OCI-LY7 (cell line): ENCODE measurements at places on chromosomes 1 and 21. TPM values are rescaled to one million over a fixed set of nuclear protein-coding genes. Genes with fewer than 3 reads are reported as not detected.
A peak's percentile ranks its signal among the peaks of the same experiment; 100 is the strongest.

GRCh38 chr1:97758541-97759057 lies 162.2 kb downstream of the DPYD start:
- no peak for DNase-seq

GRCh38 chr1:30895382-30895943 lies 13.1 kb downstream of the SDC3 start:
- DNase-seq = no peak

- DNase-seq = peak; percentile 55
Measured at GRCh38 chr1:2290595-2291510, 62.7 kb downstream of the SKI start.

DNA sequence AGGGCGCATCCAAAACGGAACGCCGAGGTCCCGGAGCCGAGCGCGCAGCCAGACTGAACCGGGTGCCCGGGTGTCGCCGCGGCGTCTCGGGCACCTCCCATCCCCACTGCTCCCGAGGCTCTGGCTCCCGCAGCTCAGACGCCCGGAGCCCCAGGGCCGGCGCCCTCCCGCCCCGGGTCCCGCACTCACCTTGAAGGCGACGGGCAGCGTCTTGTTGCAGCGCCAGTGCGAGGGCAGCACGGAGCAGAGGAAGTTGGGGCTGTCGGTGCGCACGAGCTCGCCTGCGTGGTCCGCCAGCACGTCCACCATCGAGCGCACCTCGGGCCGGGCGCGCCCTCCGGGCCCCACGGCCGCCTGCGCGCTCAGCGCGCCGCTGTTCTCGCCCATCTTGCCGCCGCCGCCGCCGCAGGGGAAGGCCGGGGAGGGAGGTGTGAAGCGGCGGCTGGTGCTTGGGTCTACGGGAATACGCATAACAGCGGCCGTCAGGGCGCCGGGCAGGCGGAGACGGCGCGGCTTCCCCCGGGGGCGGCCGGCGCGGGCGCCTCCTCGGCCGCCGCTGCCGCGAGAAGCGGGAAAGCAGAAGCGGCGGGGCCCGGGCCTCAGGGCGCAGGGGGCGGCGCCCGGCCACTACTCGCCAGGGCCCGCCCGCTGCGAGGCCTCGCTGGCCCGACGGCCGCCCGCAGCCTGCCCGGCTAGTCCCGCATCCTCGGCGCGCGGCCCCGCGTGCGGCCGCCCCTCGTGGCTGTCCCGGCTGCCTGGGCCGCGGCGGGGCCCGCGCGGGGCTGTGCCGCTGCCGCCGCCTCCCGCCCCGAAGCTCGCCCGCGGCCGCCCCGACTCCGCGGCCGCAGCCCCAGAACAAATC lies 447 bp downstream of the RUNX3 start:
- DNase-seq = peak; percentile 73

- DNase-seq = no peak
Measured at GRCh38 chr1:181601186-181601950, 118.1 kb downstream of the CACNA1E start.

GRCh38 chr1:18820791-18821641 lies 38.4 kb downstream of the TAS1R2 start:
- peak; percentile 58 for DNase-seq

DNA sequence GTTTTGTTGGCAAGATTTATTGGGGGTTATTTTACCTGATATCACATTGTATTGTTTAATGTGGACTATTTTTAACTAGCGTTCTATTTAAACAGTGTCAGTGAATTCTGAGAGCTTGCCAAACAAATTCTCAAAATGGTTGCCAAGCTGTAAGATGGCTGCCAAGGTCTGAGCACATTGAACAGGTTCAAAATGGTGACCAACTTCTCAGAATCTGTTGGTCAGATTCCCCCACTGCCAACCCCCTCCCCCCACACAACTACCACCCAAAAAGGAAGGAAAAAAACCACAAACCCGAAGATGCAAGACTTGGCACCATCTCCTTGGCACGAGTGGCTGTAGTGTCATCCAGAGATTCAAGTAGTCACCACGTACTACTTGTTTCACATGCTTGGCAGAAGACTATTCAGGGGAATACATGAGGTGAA lies 159.1 kb downstream of the NFIA start:
- DNase-seq = no peak

DNA sequence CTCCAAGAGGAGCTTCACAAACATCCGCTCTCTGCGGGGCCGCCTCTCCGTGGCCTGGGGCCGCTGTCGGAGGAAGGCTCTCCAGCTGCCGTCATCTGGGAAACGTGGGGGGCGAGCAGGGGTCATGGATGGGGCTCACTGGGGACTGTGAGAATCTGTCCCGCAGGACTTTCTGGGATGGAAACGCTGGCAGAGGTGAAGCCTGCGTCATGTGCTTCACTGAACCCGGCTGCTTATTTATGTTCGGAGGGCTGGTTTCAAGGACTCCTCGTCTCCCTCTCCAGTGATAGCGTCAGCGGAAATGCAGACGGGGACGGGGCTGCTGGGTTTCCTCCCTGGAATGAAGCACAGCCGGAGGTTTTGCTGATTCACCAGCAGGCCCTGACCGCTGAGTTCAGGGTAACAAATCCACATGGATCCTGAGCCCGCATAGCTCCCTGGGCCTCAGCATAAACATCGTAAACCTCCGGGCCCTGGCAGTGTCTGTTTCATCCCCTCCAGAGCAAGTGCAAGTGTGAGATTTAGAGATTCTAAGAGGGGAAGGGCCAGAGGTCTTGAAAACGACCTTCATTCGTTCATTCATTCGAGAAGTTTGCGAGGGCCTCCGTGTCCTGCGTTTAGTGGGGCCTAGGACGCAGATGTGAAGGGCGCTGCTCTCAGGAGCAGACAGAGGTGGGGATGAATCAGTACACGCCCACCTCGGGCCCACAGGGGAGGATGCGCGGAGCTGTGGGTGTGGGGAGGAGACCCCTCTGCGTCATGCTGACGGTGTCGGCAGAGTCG lies 7.0 kb upstream of the POFUT2 start:
- DNase-seq = no peak

DNA sequence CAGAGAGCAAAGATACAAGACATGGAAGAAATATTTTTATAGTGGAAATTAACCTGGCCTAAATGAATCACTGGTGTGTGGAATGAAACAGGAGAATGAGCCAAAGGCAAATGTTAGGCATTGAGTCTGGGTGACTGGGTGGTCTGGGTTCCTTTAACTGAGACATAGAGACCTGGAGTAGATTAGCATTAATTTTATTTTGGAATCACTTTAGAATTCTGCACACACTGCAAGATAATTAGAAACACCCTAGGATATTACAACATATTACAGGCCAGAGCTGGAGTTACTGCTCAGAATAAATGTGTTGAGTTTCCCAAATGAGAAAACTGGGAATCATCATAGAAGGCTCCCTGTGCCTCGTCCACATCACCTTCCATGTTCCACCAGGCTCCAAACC lies 85.5 kb downstream of the PLPPR5 start:
- DNase-seq = no peak

DNA sequence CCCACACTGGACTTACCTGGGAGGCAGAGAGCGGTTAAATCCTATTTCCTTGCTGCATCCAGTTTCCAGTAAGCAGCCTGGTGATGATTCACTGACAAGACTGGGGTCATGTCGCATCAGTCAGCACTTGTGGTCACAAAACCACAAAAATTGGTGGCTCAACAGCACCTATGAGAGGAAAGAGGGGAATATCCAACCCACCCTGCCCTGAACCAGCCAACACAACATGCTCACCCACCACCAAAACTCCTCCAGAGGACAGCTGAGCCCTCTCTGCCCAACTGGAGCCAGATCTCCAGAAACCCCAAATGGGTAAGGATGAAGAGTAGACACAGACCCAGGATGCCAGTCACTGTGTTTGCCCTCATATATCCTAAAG lies 64.0 kb downstream of the CD46 start:
- no peak for DNase-seq

- DNase-seq = no peak
Measured at GRCh38 chr1:112026016-112026415, 36.5 kb upstream of the KCND3 start.

TEDDM1 gene
- not detected in 2 replicates for total RNA-seq

CFHR1 gene
- total RNA-seq = not detected in 2 replicates

PADI2 gene
- 0.08 TPM in 1 of 2 replicates, not detected in the other for total RNA-seq

LAMB3 gene
- total RNA-seq = 0.17 and 0.46 TPM in 2 replicates

APOBEC4 gene
- not detected in 2 replicates for total RNA-seq

SH2D1B gene
- not detected in 2 replicates for total RNA-seq

FCRL5 gene
- 44.8 and 57.4 TPM in 2 replicates for total RNA-seq

RGS1 gene
- 0.37 TPM in 1 of 2 replicates, not detected in the other for total RNA-seq
